ENCODE measurements at places on chromosomes 3 and 15.

DNA sequence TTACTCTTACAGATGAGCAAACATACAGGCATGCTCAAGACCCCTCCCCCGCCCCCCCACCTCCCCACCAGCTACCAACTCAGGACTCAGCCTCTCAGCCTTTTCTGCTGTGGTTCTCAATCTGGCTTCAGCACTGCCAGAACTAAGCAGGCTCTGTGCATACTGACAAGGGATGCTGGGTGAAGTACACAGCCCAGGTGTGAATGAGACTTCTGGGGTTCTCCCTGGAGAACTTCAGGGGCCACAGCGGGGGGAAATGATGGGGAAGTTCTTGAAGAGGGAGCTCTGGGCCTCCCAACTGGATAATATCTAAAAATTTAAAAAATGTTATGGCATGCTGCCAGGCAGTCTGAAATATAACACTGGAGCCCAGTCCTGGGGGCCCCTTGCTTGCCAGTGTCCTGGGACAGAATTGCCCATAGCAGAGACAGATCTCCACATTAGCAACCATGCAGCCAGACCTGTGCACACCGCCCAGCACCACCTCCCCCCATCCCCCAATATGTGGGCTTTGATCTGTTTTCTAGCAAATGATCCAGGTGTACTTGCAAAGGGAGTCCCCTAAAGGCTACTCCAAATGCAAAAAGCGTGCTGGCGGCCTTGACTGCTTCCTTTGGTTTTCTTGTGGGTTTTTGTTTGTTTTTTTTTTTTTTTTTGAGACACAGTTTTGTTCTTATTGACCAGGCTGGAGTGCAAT is 41.4 kb downstream of the PGPEP1L start:
- no peak for DNase-seq

GRCh38 chr3:187685948-187686347 is 15.8 kb upstream of the SST start:
- DNase-seq: no peak

DNA sequence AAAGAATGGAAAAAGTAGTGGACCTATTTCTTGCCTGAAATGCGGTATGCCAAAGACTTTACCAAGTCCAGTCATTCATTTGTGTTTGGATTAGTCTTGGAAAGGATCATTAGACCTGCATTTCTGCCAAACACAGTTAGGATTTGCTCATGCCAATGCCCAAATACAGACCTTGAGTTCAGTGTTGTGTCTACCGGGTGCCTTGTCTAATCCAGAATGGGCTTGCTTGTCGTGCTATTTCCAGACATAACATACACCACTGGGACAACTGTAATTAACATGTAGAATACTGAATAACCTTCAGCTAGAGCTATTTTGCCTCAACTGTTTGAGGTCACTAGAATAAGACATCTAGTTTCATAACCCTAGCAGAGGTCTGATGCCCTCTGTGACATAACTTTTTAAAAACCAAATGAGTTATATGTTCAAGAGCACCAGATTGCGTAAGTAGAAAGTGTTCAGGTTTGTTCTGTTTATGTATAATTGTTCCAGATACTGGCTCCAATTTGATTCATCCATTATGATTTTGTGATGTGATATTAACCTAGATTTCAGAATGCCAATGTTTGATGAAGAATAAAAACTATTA is 145.3 kb upstream of the DPH6 start:
- DNase-seq: no peak

DNA sequence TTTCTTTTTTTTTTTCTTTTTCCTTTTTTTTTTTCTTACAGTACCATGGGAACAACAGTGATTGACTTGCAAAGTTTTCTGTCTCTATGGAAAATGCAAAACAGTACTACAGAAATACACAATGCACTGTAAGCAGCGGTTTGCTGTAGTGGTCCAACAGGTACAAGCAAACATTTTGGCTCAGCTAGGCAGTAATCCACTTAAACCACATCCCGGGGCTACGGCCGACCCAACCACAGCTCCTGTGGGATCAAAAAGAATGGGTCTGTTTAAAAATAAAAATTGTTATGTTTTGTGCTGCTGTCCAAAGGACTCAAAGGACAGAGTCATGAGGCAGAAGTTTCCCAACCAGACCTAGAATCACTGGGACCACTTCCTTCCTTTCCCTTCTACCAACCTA is 667.1 kb upstream of the ADAMTS9 start:
- DNase-seq: no peak

DNA sequence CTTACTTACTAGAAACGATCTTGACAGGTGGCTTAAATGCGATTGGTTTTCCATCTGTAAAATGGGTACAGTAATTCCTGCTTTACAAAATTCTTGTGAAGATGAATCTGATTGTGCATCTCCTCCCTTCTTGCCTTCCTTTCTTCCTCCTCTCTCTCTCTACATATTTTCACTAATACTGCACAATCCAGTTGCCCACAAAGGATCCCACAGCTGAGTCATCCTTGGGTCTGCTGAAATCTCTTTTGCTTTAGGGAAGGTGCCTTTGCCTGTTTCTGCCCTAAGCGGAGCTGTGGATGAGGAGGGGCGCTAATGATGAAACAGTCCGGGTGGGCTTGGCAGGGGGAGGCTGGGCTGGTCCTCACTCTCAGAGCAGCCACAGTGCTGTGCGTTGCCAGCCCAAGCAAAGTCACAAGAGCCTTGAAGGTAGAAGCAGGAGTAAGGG is 46.1 kb downstream of the AMOTL2 start:
- DNase-seq: no peak

- no peak for DNase-seq
Observed at GRCh38 chr3:178618197-178618596, 82.0 kb downstream of the KCNMB2 start.

DNA sequence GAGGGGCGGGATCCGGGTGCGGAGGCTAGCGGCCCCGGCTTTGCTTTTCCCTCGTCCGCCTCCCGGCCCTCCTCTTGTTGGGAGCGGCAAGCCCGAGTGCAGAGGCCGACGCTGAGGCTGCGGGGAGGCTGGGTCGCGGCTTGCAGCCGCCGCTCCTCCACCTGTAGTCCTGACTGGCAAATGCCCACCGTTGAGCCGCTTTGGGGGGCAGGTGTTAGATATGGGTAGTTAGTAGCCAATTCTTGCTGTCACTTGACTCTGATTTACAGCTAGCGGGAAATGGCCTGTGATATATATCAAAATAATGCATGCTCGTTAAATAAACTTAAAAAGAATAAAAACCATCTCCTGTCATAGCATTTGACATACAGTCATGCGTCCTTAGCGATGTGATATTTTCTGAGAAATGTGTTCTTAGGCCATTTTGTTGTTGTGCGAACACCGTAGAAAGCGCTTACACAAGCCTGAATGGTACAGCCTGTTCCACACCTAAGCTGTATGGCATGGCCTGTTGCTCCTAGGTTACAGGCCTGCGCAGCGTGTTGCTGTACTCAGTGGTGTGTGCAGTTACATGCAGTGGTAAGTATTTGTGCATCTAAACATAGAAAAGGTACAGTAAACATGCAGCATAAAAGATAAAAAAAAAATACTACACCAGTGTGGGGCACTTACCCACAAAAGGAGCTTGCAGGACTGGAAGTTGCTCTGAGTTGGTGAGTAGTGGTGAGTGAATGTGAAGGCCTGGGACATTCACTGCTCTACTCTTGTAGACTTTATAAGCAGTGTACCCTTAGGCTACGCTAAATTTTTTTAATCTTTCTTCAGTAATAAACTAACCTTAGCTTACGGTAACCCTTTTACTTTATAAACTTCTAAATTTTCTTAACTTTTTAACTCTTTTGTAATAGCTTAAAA is 873 bp downstream of the CAPN7 start:
- DNase-seq: no peak

DNA sequence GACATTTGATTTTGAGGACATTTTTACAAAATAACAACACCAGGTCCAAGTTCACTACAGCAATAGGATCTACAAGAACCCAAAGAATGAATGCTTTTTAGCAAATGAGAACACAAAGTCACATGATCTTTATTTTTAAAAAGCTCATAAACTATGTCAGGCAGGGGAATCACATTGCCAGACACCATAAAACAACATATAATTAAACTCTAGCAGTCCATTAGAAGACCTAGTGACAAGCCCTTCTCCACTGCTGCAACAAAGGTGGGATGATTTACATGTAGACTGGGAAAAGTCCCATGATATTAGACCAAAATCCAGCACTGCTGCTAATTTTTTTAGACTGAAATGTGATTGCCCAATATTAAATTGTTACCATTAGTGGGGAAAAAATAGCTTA is 92.6 kb downstream of the FHIT start:
- DNase-seq: no peak

DNA sequence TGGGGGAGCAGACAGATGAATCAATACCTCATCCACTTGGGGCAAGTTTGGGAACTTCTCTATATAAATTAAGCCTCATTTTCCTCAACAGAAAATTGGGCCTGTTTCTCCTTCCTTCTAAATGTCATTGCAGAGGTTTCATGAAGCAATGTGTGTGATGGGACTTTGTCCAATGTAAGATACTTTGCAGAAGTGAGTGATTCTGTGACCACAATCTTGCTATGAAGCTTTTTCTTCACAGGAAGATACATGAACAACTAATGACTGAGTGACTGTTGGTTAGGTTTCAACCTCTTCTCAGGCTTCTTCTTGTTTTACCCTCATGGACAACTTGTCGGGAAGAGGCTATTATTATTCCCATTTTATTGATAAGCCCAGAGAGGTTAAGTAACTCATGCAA is 11.0 kb downstream of the TMEM45A start:
- DNase-seq: no peak

DNA sequence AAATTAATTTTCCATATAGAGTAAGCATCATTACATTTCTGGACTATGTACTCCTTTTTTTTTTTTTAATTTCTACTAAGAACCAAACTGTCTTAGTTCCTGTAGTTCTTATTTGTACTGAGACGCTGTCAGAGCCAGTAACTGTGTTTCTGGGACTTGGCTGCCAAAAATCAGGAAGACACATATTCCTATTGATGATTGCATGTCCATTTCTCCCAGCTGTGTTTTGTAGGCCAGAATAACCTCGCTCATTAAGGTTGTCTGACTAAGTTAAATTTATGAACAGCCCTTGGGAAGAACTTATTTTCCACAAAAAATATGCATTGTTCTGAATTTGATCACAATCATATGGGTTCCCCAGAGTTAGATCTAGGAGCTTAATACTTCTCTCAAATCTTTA is 29.5 kb downstream of the PLSCR5 start:
- no peak for DNase-seq

- no peak for DNase-seq
Observed at GRCh38 chr15:61558172-61559136, 329.4 kb upstream of the RORA start.

DNA sequence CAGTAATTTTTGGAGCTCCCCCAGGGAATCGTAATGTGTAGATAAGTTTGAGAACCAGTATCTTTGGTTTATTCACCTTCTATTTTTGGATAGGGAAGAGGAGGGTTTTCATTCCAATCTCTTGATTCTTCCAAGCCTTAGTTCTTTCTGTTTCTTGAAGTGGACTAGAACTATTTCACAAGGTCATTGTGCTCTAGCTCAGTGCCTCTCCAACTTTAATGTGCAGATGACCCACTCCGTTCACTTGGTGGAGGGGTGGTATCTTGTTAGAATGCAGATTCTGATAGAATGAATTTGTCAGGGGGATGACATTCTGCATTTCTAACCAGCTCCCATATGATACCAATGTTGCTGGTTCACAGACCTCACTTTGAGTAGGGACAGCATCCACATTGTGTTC is 35.5 kb downstream of the COLQ start:
- no peak for DNase-seq
